ENCODE measurements at places on chromosomes 16 and 17.

DNA sequence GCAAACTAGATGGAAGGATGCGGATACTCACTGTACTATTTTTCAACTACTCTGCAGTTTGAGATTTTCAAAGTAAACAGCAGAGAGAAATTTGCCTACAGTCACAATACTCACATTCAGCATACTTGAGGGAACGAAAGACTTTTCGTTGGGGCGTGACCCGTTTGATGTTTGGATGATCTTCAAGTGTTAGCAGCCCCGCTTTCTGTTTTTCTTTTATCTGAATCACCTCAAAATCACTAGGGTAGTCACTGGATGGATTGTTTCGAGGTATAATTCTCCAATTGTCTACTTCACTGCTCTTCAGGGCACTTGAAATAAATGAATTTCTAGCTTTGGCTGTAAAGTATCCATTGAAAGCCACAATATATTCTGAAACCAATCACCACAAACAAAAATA, 17.8 kb downstream of the MBTPS1 start:
- DNase-seq: no peak

DNA sequence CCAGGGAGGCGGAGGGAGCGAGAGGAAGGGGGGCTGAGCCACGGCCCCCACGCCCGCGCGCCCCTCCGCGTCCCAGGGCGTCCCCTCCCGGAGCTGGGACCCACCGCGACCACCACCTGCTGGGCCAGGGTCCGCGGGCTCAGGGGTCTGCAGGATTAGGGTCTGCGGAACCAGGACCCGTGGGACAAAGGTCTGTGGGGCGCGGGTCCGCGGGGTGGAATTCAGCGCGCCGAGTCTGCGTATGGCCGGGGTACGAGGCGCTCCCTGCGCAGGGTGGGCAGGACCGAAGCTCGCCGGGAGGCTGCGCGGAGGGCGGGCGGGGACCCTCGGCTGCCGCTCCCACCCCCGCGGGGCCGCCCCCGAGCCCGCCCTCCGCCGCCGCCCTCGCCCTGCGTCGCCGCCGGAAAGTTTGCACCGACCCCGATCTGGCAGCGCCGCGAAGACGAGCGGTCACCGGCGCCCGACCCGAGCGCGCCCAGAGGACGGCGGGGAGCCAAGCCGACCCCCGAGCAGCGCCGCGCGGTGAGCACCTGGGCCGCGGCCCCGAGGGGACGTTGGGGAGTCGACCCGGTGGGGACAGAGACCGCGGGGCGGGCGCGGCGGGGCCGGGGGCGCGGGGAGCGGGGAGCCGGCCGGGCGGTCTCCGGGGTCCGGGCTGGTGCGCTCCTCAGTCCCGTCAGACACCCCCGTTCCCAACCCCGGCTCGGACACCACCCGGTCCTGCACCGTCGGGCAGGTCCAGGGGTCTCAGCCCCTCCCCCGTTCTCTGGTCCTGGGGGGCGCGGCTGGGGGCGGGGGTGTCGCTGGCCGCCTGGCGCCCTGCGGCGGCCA, at the start of gene GCGR:
TSS of gene GCGR (plus strand) at position 423 of the 831 bp plus-strand sequence. CDS start 4,869 bp downstream, outside the sequence.
- DNase-seq: no peak

- DNase-seq: no peak
These were observed 18.9 kb downstream of the TMC5 start for GRCh38 chr16:19436540-19436939.

GRCh38 chr16:74297145-74297665, 591 bp downstream of the PSMD7 start:
- DNase-seq: peak; percentile 18

DNA sequence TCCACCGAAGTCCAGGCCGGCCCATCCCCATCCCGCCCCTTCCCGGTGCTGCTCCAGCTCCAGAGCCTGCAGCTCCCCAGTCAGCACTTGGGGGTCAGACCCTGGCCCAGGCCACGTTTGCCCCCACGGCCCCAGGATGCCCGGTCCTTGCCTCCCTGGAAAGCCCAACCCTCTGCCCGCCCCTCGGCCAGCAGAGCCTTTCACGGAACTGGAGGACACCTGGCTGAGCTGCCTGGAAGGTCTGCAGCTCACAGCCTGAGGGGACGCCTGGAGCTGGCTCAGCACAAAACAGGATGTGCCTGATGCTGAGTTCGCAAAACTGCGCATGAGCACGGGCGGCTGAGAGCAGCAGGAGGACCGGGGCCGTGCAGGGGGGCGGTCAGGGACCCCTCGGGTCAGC, 29.7 kb upstream of the SSTR5 start:
- DNase-seq: no peak

DNA sequence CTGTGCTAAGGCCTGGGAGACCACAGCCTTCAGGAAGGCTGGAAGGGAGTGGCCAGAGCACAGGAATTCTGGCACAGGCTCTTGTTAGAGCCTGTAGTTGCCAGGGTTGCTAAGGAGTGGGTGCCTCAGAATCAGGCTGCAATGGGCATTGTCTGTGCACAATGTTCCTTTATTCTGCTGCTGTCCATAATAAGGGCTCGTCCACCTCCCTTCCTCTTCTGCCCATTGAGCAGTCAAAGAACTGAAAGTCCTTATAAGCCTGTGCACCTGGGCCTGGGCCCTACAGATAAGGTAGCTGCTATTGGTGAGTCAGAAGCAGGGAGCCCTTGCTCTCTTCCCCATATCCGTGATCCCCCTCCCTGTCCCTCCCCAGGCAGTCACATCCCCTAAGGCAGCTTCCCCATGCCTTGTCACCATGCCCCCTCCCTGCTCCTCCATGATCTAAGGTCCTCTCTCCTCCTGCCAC, 5.4 kb upstream of the CNGB1 start:
- peak; percentile 13 for DNase-seq
